ENCODE measurements at places on chromosomes 13 and 19.

DNA sequence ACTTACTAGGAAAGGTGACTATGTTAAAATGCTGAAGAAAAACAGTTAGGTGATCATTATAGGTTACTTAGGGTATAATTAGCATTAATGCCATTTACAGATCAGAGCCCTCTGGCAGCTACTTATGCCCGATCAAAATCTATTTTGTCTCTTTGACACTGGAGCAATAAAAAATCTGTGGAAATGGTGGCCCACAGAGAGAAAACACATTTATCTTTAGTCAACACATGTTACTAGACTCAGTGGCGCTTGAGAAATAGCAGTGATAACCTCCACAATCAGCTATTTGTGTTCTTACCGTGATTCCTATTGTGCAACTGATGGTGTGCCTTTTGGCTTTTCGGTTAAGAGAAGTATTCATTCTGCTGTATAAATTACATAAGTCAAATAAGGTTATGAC lies 1519.6 kb downstream of the PCDH9 start:
- DNase-seq, result no peak

- DNase-seq, result no peak
Observed at GRCh38 chr13:48317511-48318376, 14.2 kb downstream of the RB1 start.

DNA sequence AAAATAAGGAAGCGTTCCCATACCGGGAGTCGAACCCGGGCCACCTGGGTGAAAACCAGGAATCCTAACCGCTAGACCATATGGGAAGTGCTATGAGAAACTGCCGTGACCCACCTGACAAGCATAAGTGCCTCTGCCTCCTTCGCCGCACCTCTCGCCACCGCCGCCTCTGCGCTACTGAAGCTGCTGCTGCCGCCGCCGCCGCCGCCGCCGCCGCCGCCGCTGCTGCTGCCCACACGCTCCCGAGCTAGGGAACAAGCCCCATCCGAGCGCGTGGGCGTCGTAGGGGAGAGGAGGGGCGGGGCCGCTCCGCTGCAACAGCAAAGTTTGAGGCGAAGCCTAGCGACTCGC lies 610 bp upstream of the WBP4 start:
- peak; percentile 71 for DNase-seq

DNA sequence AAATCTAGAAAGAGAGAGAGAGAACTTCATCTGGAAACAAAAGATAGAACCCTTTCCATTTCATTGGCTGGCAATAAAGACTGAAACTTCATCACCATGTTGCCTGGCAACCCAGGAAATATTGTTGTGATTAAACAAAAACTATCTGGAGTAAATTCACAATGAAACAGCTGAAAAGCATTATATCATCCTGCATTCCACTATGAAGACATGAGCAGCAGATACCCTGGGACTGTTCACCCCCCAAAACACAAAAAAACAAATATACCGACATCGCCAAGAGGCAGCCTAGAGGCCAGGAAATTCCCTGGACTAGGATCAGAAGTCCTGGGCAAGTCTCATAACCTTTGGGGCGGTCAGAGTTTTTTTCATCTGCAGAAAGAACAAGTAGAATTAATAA lies 158.3 kb downstream of the FOXO1 start:
- DNase-seq, result no peak

- no peak for DNase-seq
Observed at GRCh38 chr13:68929075-68929745, 1178.4 kb upstream of the ATXN8OS start.

DNA sequence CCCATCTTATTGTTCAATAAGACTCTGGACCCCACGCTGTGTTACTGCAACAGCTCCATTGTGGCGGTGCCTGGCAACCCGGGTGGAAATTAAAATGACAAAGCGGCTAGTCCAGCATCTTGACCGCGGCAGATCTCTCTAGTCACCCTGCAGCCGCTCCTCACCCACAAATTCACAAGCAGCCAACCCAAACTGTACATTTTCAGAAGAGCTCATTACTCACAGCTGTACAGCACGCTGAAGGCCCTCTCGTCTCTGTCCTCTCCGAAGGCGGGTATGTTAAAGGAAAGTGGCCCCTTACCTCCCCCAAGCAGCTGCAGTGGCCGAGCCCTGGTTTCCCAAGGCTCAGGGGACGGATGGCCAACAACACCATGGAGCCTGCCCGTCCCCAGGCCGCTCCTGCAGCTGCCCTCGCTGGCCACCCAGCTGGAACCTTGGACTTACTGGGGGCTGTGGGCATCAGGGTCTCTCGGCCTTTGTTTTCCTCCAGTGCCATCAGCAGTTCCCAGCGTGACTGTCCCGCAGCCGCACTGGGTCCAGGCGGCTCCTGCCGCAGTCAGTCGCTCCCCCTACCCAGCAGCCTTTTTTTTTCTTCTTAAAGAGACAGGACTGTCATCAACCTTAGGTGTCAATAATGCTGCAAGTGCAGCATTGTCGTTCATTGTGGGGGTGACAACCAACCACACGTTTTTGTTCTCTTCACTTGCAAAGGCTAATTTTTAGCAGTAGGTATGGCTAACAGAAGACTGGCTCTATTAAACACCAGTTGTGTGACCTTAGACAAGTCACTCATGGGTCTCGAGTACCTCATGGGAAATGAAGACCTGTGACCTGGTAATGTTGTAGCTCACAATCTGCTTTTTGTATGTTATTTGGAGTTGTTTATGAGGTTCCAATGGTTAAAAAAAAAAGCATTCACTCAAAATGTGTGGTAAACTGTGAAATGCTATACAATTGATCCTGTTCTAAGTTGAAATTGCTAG lies at the start of gene SACS:
TSS of gene SACS (minus strand) at position 532 of the 983 bp plus-strand sequence. CDS start 22,463 bp downstream, outside the sequence.
- DNase-seq, result no peak

- no peak for DNase-seq
Observed at GRCh38 chr19:29325241-29325975, 112.5 kb upstream of the UQCRFS1 start.

DNA sequence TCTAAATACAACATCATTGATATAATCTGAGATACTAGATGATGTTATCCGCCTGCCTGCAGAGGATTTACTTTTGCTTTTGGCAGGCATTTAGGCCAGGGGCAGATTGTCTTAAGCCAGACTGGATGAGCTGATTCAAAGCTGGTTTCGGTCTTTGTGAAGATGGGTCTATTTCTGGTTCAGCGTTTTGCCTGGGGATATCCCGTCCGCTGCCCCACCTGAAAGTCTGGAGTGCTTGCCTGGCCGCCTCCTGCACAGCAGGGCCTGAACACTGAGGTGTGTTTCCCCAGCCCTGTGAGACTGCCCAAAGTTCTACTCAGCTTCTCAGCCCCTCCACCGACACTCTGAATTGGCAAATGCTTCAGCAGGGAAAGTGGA lies 149.7 kb downstream of the KATNAL1 start:
- DNase-seq, result no peak

- no peak for DNase-seq
Observed at GRCh38 chr13:49641801-49642291, 13.5 kb downstream of the ARL11 start.

GRCh38 chr13:114062754-114063153 lies 69.7 kb downstream of the RASA3 start:
- DNase-seq, result no peak

- no peak for DNase-seq
Observed at GRCh38 chr19:30719189-30719998, 347.2 kb downstream of the ZNF536 start.

DNA sequence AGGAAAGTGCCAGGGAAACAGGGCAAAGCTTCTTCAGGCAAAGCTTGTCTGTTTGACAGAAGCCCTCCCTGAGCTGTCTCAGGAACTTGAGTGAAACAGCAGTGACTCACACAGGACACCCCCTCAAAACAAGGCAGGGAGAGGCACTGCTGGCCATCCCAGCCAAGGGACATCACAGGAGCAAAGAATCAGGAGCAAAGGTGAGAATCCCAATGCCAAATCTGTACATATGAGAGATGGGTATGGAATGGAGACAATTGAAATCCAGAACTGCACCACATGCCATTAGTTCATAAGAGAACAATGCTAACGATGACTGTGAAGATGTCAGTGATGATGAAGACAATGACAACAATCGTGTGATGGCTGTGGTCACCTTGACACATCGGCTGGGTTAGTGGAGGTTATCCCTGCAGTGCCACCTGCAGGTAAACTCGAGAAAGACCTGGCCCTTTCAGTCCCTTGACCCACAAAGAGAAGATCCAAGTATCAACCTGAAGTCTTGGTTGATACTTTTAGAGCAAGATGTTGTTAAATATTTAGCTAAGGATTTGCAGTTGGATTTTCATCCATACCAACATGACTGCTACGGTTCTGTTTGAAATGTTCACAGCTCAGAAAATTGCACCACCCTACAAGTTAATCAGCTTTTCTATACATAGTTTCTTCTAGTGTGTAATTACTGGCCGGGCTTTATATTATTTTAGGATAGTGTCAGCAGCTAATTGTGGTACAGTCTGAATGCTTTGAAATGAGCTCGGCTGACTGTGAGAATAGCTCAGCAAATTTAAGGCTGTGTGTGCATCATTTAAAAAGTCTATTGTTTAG lies 42.0 kb upstream of the IPO5 start:
- DNase-seq, result no peak

DNA sequence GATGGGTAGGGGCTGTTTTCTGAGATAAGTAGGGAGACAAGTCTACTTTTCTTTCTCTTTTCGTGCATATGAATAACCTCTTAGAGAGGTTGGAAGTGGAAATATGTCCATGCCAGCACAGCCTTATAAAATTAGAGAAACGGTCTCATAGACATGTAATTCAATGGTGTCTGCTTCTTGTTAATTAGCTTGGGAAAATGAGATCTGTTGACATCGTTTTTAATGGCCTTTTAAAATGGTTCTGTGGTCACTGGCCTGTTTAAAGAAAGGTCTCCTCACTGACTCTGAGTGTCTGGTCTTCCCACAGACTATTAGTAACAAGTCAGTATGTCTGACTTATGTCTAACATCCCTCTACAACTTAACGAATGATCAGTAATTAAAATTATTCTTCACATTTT lies 487.1 kb downstream of the SLITRK6 start:
- no peak for DNase-seq

DNA sequence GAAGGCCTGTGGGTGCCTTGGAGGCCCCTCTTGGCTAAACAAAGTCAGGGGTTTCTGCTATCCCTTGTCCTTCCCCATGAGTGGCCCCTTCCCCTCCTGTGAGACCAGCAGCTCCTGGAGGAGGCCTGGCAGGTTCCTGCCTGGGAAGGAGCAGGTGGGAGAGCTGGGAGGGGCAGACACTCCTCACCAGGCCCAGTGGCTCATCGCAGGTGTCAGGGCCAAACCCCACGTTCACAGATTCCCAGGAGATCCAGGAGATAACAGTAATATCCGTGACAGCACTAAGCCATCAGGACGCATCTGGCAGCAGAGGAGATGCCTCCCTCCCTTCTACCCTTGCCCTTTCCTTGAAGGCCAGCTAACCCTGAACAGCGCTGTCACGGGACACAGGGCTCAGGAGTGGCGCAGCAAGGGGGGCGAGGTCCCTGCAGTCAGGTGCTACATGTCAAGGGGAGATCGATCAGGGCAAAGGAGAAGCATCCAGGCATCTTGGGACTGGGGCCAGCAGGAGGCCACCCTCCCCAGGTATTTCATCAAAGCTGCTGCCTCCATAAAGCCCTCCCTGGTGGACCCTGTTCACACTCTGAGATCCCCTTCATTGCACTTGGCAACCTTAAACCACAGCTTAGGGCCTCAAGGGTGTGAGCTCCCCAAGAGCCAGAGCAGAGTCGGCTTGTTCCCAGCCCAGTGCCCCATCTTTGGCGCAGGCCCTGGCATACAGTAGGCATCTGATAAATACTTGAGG lies 4.8 kb downstream of the CEBPA start:
- no peak for DNase-seq

DNA sequence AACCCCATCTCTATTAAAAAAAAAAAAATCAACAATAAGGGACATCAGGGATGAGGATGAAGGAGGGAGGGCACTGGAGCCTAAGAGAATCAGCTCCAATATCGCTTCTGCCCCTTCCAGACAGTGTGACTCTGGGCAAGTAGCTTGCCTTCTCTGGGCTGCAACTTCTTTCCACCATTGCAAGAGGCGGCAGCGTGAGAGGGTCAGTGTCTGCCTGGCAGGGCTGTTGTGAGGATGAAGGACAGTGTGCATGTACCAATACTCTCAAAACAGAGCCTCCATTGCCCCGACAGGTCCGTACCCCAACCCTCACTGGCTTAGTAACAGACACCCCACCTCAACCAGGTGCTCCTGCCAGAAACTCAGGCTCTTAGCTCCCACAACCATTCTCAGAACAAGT lies 15.3 kb upstream of the LENG8 start:
- DNase-seq, result no peak

DNA sequence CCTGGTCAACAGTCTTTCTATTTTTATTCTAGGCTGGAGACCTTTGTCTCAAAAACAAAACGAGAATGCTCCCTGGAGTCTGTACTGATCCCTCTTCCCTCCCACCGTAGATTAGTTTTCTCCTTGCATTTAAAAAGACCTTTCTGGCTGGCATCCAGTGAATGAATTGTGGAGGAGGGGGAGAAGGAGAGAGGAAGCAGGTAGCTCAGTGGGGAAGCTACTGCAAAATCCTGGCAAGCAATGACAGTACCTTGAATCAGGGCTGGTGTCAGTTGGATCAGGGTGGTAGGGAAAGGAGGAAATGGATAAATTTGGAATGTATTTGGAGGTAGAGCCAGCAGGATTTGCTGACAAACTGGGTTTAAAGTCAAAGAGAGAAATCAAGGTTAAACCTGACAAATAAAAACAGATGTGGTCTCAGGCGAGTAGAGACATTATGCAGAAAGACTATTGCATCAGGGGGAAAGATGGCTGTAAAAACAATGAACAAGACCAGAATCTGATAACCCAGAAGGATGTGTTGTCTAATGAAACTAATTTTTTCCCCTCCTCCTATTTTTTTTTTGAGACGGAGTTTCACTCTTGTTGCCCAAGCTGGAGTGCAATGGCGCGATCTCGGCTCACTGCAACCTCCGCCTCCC lies 3.5 kb upstream of the CYP2S1 start:
- DNase-seq, result no peak

DNA sequence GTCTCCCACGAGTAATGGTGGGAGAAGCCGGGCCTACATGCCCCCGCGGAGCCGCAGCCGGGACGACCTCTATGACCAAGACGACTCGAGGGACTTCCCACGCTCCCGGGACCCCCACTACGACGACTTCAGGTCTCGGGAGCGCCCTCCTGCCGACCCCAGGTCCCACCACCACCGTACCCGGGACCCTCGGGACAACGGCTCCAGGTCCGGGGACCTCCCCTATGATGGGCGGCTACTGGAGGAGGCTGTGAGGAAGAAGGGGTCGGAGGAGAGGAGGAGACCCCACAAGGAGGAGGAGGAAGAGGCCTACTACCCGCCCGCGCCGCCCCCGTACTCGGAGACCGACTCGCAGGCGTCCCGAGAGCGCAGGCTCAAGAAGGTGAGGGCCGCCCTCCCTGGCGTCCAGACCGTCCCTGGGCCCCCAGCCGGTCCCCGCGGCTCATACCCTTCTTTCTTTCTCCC lies 1.4 kb upstream of the USF2 start:
- DNase-seq, result peak; percentile 27

DNA sequence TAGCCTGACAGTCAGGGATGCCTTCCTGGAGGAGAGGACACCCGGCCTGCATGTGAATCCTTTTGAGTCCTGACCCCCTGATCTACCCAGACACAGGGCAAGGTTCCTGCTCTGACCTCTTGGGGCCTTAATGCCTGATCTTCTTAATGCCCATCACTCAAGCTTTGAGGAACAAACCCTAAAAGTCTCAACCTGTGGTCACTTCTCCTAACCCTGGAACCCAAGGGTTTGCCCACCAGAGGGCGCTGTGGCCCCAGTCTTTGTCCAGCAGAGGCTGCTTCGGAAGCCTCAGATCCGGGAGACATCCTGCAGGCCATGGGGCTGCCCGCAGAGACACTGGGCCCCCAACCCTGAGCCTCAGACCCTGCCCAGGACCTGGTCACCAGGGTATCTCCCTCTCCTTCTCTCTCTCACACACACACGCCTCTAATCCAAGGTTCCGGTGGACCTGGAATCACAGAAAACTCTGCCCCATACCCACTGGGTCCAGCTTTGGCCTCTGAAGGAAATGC lies 9.8 kb upstream of the DPF1 start:
- DNase-seq, result peak; percentile 62

Measured in T-helper 17 cell (primary cell).